Right ventricle myocardium inferior (tissue), 1 donor: ENCODE measurements at places on chromosomes 16 and 17. TPM values are rescaled to one million over a fixed set of nuclear protein-coding genes. Genes with fewer than 3 reads are reported as not detected.

Gene RNF166
- total RNA-seq: 17.0 TPM

Gene NXPH3
- 4.5 TPM for total RNA-seq

GRCh38 chr16:28592979-28593553 lies 3.8 kb downstream of the SULT1A2 start:
- DNase-seq: no peak

DNA sequence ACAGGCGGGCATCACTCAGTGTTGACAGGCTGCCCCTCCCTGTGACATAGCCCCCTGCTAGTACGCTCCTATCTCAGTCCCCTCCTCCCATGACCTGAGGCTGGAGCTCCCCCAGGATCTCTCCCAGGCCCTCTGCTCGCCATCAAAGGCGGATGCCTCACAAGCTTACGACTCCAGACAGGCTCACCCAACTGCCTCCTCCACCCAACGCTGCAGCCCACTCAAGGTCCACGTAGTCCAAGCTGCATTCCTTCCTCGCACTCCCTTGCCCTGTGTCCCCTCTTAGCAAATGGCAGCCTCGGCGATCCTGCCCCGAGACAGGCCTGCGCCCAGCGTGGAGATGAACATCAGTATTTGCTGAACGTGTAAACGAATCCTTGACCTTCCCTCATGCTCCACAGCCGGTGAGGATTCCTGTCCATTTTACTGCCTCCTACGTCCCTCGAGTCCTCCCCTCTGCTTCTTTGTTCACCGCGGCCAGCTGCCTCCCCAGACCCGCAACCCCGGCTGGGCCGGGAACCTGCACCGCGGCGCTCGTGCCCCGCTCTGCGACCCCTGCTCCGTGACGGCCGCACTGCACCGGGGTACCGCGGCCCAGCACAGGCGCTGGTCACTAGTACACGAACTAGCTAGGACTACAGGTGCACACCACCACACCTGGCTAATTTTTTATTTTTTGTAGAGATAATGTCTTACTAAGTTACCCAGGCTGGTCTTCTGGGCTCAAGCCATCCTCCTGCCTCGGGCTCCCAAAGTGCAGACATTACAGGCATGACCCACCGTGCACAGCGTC lies 838 bp upstream of the TMEM97 start:
- no peak for DNase-seq

- DNase-seq: no peak
These were observed 4.0 kb downstream of the SLC35B1 start for GRCh38 chr17:49703557-49704277.

Gene PRSS8
- total RNA-seq: not detected

Gene KRTAP4-9
- total RNA-seq: not detected

Gene TBC1D3C
- total RNA-seq: not detected

GRCh38 chr17:61551255-61551742 lies 39.7 kb downstream of the NACA2 start:
- DNase-seq: no peak

Gene HASPIN
- 0.22 TPM for total RNA-seq

Gene TBC1D3D
- 0.24 TPM for total RNA-seq

Gene SOCS1
- total RNA-seq: 6.0 TPM

DNA sequence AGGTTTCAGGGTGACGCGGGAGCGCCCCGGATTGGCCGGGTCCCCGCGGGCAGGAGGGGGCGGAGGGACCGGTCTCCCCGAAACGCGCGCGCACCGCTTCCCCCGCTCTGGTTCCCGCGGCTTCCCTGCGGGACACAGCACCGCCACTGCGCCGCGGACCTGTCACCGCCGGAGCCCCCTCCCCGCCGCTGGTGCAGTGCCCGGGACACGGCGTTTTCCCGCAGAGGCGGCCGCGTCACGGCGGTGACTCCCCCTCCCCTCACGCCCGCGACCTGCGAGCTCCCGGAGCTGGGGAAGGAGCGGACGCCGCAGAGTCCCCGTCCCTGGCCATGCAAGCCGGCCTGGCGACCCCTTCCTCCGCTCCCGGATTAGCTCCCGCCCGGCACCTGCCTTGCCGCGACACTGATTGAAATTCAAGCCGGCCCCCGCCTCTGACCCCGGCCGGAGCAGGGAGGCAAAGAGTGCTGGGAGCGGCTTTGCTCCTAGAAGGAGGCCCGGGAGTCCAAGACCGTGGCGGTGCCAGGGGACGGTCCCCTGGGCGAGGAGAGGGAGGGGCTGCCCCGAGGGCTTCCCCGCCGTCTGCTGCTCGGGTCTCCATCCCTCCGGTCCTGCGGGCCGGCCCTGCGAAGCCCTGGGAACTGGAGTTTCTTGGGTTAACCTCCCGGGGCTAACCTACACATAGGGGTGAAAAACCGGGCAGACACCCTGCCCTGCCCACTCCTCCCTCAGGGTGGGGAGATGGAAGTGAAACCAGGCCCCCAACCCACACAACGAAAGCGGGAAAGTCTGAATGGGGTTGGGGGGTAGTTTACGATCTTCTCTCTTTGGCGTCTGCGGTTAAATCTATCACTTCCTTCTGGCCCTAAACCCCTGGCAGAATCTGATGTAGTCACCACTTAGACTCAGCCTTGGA lies 1.0 kb downstream of the RHBDL3 start:
- DNase-seq: peak; percentile 76

Gene RNF222
- total RNA-seq: not detected

Gene CFAP119
- total RNA-seq: 0.89 TPM

Gene HOXB5
- total RNA-seq: not detected

Gene RAB37
- total RNA-seq: 2.6 TPM

- DNase-seq: no peak
These were observed 102.4 kb downstream of the DNAH9 start for GRCh38 chr17:11700668-11701067.

GRCh38 chr16:84955427-84955826 lies 55.9 kb downstream of the ZDHHC7 start:
- DNase-seq: peak; percentile 13

Gene HOXB2
- 2.5 TPM for total RNA-seq

DNA sequence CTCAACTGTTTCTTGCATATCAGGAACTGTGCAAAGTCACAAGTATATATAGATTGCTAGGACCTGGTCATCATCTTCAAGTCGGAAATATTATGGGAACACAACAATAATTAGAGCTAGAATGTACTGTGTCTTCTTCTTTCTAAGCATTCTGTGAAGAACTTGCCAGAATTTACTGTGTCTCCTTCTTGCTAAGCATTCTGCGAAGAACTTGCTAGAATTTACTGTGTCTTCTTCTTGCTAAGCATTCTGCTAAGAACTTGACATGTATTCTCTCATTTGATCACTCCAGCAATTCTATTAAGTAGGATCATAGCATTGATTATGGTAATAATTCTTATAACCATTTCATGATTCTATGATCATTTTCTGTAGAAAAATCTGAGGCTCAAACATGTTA lies 231.7 kb downstream of the FOXL1 start:
- no peak for DNase-seq

Gene GP1BA
- not detected for total RNA-seq

GRCh38 chr17:39871801-39872200 lies 3.8 kb downstream of the ZPBP2 start:
- no peak for DNase-seq

- DNase-seq: no peak
These were observed at the start of gene CX3CL1 for GRCh38 chr16:57372372-57373116. Gene CX3CL1, plus strand, starts transcription at chr16:57372490. Its CDS starts 79 bp downstream, at chr16:57372569.

Gene COIL
- total RNA-seq: 8.7 TPM

Gene MEIOC
- 0.11 TPM for total RNA-seq

Gene SP6
- 0.19 TPM for total RNA-seq

DNA sequence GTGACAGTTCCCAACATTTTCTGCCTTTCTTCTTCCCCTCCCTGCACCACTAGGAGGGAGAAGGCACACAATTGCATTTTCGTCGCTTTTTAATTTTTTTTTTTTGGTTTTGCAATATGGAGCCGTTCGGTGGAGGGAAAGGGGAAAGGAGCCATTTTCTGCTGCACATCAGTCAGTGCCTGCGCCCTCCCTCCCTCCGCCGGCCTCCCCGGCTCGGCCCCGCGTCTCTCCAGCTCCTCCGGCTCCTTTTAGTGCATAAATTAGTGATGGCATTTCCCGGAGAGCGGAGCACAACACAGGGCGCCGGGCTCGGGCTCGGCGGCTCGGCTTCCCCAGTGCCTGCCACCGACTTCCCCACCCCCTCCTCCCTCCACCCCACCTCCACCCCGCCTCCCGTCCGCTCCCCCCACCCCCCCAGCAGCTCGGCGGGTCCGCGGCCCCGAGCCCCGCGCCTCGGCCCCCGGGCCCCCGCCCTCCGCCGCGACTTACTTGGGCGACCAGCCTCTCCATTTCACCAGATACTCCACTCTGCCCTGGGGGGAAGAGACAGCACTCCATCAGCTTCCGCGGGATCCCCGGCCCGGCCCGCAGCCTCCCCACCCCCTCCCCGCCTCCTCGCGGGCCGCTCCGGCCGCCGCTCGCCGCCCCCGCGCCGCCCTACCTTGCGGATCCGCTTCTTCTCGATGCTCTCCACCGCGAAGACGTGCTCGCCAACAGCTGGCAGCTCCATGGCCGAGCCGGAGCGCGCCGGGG lies 542 bp downstream of the CBX4 start:
- no peak for DNase-seq

DNA sequence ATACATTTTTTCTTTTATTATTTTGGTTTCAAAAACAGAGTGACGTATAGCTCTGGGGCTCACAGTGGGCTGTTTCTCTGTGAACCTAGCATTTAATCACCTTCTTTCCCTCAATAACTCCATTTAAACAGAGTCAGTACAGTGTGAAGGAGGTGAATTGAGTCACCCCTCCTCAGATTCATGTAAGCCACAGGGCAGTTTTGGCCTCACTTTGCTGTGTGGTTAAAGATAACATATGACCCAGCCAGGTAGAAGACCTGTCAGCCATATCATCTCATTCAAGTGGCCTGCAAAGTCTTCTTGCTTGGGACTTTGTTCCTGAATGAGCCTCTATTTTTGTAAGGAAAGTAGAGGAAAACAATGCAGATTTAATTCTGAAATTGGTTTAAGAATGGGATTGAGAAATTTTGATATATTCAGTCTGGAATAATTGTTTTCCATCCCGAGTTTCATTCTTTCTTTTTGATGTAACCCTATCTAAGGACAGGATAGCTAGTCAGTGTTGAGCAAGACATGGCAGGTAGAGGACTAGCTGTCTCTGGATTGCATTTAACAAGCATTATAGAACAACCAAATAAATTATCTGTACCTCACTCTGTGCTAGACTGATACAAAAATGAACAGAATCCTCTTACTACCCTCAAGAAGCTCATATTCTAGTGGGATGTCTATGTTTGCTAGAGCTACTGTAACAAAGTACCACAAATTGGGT lies 13.1 kb downstream of the MAP2K6 start:
- DNase-seq: no peak

DNA sequence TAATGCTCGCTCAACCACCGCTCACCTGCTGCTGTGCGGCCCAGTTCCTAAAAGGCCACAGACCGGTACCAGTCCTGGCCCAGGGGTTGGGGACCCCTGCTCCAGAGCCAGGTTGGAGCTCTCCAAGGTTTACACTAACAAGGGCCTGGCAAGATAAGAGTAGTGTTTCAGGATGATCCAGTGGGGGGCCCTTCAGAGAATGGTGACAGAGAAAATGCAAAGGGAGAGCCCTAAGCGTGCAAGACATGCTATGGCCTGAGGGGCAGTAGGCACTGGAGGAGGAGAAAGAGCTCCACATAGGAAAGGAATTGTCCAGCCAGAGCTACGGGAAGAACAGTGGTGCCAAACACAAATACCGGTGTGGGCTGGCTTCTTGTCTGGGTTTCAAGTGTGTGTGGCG lies 233.4 kb downstream of the STX8 start:
- no peak for DNase-seq

GRCh38 chr16:20774703-20775362 lies 11.0 kb downstream of the ACSM3 start:
- DNase-seq: peak; percentile 70

DNA sequence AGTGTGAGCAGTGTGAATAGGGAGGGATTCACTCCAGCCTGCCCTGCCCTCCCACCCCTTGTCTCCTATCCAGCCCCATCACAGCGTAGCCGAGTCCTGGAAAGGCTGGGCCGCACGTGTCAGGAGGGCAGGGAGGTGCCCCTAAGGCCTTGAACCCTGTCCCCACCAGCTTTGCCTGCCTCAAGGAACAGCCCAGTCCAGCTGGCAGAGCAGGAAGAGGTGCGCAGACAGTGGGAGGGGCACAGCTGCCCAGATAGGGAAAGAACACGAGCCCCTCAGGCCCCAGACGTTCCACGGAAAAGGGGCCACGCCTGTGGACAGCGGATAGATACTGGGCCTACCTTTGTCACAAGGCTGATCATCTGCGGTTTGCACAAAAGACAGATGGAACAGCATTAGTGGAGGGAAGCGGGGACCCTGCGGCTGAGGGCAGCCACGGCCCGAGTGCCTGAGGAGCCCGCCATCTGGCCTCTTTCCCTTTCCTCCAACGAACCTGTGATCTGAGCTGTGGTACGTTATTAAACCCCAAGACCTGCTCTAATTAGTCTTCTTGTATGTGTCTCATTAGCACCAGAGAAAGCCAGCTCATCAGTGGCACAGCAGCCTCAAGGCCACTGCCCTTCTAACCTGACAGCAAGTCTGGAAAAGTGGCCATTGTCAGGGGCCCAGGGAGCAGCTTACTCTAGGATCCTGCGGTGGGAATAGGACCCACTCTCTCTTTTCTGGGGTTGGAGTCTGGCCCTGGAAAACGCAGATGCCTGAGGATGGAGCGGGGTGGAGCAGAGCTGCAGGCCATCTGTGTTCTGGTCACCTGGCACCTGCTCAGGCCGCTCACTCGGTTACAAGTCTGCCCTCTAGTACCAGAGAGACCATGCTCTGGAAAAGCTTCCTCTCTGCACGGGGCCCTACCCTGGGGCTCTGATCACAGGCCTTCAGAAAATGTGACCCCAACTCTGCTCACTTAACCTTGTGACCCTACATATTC lies 16.3 kb downstream of the MPP3 start:
- no peak for DNase-seq

Gene DHX58
- total RNA-seq: 5.0 TPM

GRCh38 chr17:28407130-28407973 lies 1.3 kb upstream of the SLC46A1 start:
- DNase-seq: no peak

- DNase-seq: no peak
These were observed 14.2 kb upstream of the ST6GALNAC2 start for GRCh38 chr17:76599694-76600460.

DNA sequence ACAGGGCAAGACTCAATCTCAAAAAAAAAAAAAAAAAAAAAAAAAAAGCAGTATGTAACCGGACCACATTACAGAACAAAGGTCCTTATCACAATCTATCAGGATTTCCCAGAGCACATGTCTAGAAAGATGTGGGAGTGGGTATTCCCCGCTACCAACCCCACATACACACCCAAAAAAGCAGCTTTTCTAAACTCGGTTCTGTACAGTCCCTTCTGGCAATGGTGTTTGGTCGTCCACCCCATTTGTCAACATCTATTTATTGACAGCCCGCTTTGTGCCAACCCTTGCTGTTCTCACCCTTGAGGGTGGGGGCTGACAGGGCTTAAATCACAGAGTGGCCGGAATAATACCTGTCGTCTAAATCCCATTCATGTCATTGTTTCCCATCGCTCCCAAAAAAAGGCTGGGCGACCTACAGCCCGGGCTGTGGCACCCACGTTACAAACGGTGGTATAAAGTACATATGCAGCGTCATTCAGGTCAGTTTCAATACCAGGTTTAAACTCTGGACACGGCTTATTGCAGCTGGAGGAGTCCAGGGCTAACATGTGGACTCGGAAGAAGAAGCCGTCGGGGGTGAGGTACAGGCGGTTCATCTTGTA lies 3.6 kb downstream of the C17orf58 start:
- DNase-seq: no peak

Gene FTO
- total RNA-seq: 69.5 TPM

GRCh38 chr17:13750816-13751793 lies 149.4 kb upstream of the HS3ST3A1 start:
- DNase-seq: no peak

Gene AIPL1
- total RNA-seq: not detected

Gene GRAP
- 2.0 TPM for total RNA-seq

Gene SBK1
- 1.4 TPM for total RNA-seq
